ENCODE measurements at places on chromosomes 5 and 9. TPM values are rescaled to one million over a fixed set of nuclear protein-coding genes. Genes with fewer than 3 reads are reported as not detected.

- no peak overlapping the region for H3K27ac ChIP-seq
- no peaks in the 10 kb centered on the region for H3K4me1 ChIP-seq
- no peaks in the 10 kb centered on the region for H3K36me3 ChIP-seq
- no peak for DNase-seq
- H3K4me3 ChIP-seq = no peak overlapping the region
- H3K27me3 ChIP-seq = peaks cover 64% of the 10 kb centered on the region
Observed at GRCh38 chr9:34796924-34797323, 87.0 kb upstream of the CCL21 start.

- no peak overlapping the region for H3K4me3 ChIP-seq
- H3K36me3 ChIP-seq = peaks cover 13% of the 10 kb centered on the region
- no peak overlapping the region for H3K27ac ChIP-seq
- H3K27me3 ChIP-seq = no peaks in the 10 kb centered on the region
- DNase-seq = no peak
Observed at GRCh38 chr5:74762599-74762998, 4.3 kb downstream of the GFM2 start.

The NOTCH1 gene
- 53.1 TPM for total RNA-seq

DNA sequence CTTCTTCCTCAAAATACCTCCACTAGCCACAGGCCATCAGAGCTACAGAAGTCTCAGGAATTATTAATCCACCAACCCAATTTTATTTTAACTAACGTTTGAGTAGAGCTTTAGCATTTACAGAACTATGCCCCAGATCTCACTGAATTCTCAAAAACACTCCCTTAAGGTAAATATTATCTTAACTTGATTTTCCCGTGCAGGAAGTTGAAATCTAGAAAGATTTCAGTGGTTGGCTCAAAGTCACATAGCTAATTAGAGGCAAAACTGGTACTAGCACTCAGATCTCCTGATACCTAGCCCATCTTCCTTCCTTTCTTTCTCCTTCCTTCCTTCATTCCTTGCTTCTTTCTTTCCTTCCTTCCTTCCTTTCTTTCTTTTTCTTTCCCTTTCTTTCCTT lies 298.3 kb downstream of the ENC1 start:
- peaks cover 32% of the 10 kb centered on the region for H3K4me1 ChIP-seq
- H3K27me3 ChIP-seq = no peaks in the 10 kb centered on the region
- no peak for DNase-seq
- H3K36me3 ChIP-seq = no peaks in the 10 kb centered on the region
- peak overlapping the region; percentile 32 for H3K27ac ChIP-seq
- H3K4me3 ChIP-seq = peak overlapping the region; percentile 35

DNA sequence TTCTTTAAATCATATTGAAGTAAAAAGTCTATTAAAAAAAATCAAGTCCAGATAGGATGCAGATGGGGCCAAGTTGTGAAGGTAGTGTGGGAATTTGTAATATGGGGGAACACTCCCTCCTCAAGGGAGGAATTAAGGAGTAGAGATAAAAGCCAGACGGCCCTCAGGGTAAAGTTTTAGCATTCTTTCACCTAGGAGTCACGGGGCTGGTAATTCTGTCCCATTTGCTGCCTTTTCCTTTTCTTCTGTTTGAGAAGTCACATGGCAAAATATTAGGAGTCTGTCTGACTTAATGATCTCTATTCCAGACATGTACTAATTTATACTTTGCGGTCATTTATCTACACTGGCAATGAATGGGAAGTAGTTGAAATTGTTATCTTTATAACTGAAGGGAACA lies 61.9 kb downstream of the SNX24 start:
- peaks cover 26% of the 10 kb centered on the region for H3K4me1 ChIP-seq
- peaks cover 3% of the 10 kb centered on the region for H3K36me3 ChIP-seq

DNA sequence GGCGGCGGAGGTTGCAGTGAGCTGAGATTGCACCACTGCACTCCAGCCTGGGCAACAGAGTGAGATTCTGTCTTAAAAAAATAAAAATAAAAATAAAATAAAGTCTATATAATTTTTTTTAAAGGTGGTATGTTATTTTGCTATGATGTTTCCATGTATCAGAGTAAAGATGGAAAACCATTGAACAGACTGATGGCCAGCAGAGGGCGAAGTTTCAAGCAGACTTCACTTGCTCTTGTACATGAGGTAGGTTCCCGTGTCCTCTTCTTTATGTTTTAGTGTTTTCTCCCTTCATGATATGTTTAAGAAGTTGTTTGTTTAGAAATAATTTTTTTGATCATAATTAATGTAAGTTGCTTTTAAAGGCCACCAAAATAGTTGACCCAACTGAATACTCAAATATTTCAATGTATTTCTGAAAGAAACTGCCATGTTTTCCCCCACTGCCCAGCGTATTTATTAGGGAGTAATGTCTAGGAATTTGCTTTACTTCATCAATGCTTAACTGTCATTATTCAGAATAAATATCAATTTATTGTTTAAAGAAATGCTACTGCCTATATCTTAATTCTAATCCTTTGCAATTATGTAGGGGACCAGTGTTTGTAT lies 146.4 kb downstream of the HACD4 start:
- H3K4me3 ChIP-seq = no peak overlapping the region
- H3K27me3 ChIP-seq = no peaks in the 10 kb centered on the region
- peaks cover 22% of the 10 kb centered on the region for H3K36me3 ChIP-seq
- DNase-seq = no peak

DNA sequence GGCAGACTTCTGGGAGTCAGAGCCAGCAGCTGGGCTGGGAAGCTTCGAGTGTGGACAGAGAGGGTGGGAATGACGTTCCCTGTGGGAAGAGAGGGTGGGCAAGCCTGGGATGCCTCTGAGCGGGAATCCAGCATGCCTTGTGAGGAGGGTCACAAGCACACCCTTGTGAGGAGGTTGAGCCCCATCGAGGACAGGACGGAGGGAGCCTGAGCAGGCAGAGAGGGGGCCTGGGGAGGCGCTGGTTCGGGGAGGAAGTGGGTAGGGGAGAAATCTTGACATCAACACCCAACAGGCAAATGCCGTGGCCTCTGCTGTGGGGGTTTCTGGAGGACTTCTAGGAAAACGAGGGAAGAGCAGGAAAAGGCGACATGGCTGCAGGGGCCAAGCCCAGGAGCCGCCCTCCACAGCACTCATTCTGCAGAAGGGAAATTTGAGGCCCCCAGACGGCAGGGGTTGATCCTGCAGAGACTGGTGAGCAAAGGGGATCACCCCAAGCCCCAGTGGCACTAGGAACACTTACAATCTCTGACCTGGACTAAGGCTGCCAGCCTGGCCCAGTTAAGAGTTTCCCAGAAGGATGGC lies 1.1 kb upstream of the IL13 start:
- peaks cover 46% of the 10 kb centered on the region for H3K27me3 ChIP-seq
- DNase-seq = peak; percentile 64
- H3K4me3 ChIP-seq = peak overlapping the region; percentile 36
- no peaks in the 10 kb centered on the region for H3K36me3 ChIP-seq
- H3K4me1 ChIP-seq = peaks cover 4% of the 10 kb centered on the region

DNA sequence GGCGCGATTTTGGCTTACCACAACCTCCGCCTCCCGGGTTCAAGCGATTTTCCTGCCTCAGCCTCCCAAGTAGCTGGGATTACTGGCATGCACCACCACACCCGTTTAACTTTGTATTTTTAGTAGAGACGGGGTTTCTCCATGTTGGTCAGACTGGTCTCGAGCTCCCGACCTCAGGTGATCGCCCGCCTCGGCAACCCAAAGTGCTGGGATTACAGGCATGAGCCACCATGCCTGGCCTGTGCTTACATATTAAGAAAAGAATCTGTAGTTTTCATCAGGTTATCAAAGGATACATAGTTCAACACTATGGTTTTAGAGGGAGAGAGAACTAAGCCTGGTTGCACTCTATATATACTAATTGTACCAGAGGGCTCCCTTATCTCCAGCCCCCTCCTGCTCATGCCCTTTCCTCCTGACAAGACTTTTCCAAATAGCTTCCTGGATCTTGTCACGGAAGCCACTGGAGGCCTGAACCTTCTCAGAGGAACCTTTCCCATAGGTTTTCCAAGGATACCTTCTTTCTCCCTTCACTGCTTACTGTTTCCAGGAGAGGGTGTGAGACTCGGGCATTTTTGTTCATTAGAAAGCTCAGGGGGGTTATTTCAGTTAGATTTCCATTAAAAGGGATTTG lies 53.1 kb downstream of the SLC44A1 start:
- peaks cover 16% of the 10 kb centered on the region for H3K36me3 ChIP-seq
- peak overlapping the region; percentile 94 for H3K27ac ChIP-seq
- DNase-seq = no peak
- H3K4me3 ChIP-seq = no peak overlapping the region

- no peak for DNase-seq
- H3K4me3 ChIP-seq = no peak overlapping the region
- peak overlapping the region; percentile 44 for H3K27ac ChIP-seq
- peaks cover 12% of the 10 kb centered on the region for H3K27me3 ChIP-seq
- H3K36me3 ChIP-seq = no peaks in the 10 kb centered on the region
- peaks cover 5% of the 10 kb centered on the region for H3K4me1 ChIP-seq
Observed at GRCh38 chr9:74773886-74774479, 113.7 kb downstream of the TRPM6 start.

GRCh38 chr5:60636001-60636400 lies 64.0 kb downstream of the DEPDC1B start:
- no peaks in the 10 kb centered on the region for H3K27me3 ChIP-seq
- no peak overlapping the region for H3K27ac ChIP-seq
- no peaks in the 10 kb centered on the region for H3K4me1 ChIP-seq
- H3K4me3 ChIP-seq = no peak overlapping the region
- no peak for DNase-seq

DNA sequence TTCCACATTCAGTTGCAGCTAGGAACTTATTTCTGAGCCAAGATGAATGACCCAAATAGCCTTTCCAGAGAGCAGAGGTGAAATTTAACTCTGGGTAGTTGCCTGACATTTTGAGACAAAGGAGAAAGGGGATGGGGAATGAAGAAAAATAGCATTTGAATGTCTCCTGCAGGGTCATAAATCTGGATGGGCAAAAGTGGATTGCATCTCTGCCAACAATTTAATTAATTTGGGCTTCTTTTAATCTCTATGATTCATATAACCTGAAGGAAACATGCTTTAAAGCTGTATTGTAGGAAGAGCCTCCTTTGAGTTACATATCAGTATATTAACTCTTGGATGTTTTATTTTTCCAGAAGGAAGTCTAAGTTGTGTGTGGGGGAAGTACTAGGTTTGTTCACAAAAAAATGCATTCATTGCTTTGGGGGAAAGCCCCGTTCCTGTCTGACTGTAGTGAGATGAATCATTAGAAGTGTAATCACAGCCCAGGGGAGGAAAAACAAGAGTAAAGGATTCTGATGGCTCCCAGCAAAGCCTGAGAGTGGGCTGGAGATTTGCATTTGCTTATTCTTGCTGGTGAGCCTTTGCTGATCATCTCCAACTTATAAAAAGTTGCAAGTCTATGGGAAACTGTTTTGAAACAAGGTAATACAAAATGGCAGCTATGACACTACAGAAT lies 133.0 kb upstream of the IQGAP2 start:
- H3K4me1 ChIP-seq = peaks cover 36% of the 10 kb centered on the region
- peaks cover 6% of the 10 kb centered on the region for H3K27me3 ChIP-seq
- no peaks in the 10 kb centered on the region for H3K36me3 ChIP-seq
- no peak for DNase-seq
- peak overlapping the region; percentile 3 for H3K27ac ChIP-seq
- no peak overlapping the region for H3K4me3 ChIP-seq

The OR1J4 gene
- total RNA-seq = not detected

The SOX30 gene
- not detected for total RNA-seq

Data from type B pancreatic cell (in vitro differentiated cells).